ENCODE measurements at places on chromosomes 3 and 15.
A peak's percentile ranks its signal among the peaks of the same experiment; 100 is the strongest.

GRCh38 chr3:50612234-50612882 lies 784 bp upstream of the CISH start:
- no peak for DNase-seq

- no peak for DNase-seq
Observed at GRCh38 chr3:63179862-63180522, 98.1 kb upstream of the SYNPR start.

DNA sequence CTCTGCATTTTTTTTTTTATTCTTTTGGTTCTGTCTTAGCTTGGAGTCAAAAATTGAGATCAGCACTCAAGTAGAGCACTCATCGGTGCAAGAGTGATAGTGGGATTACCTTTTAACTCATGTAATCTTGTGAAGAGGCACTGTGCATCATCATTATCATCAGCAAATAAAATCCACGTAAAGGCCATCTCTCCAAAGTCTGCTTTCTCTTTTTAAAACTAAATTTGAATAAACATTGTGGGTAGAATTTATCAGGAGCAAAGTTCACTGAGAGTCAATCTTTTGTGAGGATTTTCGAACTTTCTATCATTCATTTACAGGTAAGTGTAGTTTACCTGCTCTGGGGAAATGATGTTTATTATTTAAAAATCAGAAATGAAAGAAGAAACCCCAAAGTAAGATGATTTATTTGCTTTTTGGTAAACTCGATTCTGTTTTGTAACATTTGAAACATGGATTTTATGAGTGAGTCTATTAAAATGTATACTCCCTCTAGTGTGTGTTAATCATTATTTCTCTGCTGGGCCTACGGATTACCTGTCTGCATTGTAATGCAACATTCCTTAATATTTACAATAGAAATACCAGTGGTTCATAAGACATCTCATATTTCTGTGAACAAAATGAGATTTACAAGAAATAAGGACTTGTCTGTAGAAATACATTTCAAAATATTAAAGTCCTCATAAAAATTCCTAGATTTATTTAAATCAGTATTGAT lies 327.7 kb upstream of the NAALADL2 start:
- DNase-seq = no peak

- no peak for DNase-seq
Observed at GRCh38 chr3:122484985-122485384, 29.8 kb downstream of the KPNA1 start.

- DNase-seq = no peak
Observed at GRCh38 chr3:181497358-181497757, 214.4 kb upstream of the SOX2 start.

DNA sequence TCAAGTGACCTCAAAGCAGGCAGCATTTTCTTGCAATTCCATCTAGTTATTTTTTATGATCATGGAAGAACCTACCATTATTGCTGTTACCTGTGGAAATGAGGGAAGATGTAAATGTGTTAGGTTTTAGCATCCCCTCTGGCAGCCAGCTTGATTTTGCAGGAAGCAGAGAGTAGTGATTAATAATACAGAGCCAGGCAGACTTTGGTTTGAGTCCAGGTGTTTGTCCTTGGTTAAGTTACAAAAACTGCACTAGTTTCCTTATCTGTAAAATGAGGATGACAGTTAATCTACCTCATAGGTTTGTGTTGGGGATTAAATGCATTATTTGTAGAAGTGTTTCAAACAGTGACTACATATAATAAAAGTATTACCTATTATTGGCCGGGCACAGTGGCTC lies 6.7 kb upstream of the ZNF621 start:
- no peak for DNase-seq

GRCh38 chr15:74174958-74175253 lies 1.4 kb downstream of the ISLR start:
- no peak for DNase-seq

- no peak for DNase-seq
Observed at GRCh38 chr15:69983696-69984265, 113.9 kb downstream of the TLE3 start.

- DNase-seq = no peak
Observed at GRCh38 chr3:167837466-167837865, 101.9 kb downstream of the SERPINI1 start.

- no peak for DNase-seq
Observed at GRCh38 chr3:187072102-187072501, 67.2 kb downstream of the RPL39L start.

DNA sequence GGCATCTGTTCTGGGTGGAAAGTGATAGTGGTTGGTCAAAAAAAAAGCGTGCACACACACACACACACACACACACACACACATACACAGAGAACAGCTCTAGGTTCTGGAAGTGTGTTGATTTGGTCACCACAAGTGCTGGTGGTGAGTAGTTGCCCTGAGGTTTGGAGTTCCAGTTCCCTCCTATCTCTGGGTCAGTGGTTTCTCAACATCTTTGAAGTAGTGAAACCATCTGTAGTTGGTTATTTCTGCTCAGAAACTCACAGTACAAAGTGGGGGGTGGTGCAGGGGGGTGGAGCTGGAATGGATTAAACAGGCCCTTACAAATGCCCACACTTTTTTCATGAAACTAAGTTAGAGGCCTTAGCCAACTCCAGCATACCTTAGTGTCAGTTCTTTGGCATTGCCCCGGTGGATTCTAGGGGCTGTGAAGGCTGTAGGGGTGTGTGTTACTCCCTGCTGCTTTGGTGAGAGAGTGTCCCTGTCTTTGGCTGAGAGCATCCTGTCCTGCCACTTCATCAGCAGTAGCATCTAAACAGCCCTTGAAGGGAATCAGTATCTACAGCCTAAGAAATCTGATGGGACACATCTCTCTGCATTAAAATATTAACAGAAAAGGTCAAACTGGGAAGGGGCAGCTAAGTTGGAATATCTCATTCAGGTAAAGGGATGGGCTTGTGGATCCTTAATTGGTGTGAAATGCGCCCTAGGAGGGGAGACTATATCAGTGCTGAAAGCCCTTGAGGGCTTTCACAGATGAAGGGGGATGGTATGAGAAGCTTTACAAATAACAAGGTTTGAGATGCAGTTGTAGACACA lies 20.6 kb downstream of the SMAD3 start:
- DNase-seq = no peak

- no peak for DNase-seq
Observed at GRCh38 chr15:93305306-93305705, 216.3 kb upstream of the RGMA start.

GRCh38 chr3:14203521-14204079 lies 25.0 kb downstream of the LSM3 start:
- DNase-seq = peak; percentile 48

GRCh38 chr15:92920595-92921161 lies 20.6 kb downstream of the CHD2 start:
- DNase-seq = no peak

- no peak for DNase-seq
Observed at GRCh38 chr15:29334544-29334943, 64.9 kb upstream of the NSMCE3 start.

DNA sequence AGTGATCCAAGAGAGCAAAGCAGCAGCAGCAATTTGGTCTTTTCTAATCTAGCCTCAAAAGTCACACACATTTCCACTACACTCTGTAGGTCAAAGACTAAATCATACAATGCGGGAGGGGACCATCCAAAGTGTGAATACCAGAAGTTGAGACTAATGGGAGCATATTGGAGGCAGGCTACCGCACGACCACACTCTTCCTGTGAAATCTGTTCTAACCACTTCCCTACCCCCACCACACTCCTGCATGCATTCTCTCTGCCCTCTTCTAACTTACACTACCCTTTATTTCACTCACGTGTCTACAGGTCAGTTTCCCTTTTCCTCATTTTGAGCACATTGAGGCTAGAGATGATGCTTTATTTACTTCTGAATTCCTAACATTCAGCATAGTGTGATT lies 23.7 kb upstream of the PRTG start:
- no peak for DNase-seq

DNA sequence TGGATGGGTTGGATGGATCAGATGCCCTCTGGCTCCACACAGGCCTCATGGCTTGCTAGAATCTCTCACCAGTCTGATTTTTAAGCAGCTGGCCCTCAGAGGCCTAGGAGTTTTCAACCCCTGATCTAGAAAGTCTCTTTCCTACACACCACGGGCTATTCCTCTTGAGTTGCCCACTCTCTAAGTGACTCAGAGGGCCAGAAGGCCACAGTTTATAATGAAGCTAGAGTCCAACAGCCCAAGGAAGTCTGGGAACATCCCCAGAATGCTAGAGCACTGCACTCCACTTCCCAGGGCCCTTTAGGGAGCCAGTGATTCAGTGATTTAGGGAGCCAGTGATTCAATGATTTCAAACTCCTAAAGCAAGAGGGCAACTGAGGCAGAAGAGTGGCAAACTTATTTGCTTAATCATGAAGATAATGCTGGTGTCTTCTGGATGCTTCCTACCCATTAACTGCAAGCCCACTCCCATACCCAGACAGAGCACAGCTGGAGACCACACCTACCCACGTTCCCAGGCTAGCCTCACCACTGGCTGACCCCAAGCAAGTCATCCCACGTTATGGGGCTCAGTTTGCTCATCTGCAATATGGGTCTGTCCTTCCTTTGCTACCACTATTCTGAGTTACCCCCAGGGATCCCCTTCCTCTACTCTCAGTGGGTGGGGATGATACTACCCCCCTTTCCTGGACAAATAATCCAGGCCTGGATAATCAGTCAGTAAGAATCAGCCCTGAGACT lies 36.7 kb downstream of the ABTB1 start:
- no peak for DNase-seq

DNA sequence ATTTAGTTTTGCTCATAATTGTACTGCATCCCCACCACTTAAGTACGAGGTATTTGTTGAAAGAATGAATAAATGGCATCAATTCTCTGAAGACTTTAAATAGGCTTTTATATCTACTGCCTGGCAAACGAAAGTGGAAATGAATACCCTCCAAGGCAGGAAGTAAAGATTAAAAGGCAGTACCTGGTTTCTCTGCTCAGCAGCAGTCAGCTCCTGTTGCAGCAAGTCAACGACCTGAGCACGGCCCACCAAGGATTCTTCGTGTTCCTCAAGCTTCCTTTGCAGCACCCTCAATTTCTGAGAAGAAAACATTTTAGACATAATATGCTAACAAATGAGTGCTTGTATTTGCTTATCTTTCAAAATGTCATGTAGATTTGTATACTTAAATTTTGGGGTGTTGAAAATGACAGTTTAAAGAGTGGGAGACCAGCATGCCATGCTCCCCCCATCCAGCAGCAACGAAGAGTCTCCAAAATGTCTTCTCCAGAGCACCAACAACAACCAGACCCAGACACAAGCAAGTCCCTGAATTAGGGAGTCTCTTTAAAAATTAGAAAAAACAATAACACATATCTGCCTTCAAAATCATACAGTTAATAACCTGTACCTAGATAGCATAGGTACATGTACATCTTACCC lies 31.2 kb downstream of the GOLGB1 start:
- DNase-seq = peak; percentile 11

GRCh38 chr3:170309046-170309445 lies 48.5 kb upstream of the SKIL start:
- DNase-seq = no peak

GRCh38 chr3:116966649-116967048 lies 257.1 kb downstream of the TUSC7 start:
- no peak for DNase-seq

- DNase-seq = peak; percentile 41
Observed at GRCh38 chr15:67833710-67834511, 5.9 kb downstream of the RNU6-1 start.

- DNase-seq = no peak
Observed at GRCh38 chr3:144028798-144029411, 57.3 kb downstream of the DIPK2A start.

GRCh38 chr15:50315814-50316630 lies 39.0 kb downstream of the GABPB1 start:
- DNase-seq = no peak

GRCh38 chr3:58013973-58014649 lies 5.9 kb downstream of the FLNB start:
- no peak for DNase-seq

DNA sequence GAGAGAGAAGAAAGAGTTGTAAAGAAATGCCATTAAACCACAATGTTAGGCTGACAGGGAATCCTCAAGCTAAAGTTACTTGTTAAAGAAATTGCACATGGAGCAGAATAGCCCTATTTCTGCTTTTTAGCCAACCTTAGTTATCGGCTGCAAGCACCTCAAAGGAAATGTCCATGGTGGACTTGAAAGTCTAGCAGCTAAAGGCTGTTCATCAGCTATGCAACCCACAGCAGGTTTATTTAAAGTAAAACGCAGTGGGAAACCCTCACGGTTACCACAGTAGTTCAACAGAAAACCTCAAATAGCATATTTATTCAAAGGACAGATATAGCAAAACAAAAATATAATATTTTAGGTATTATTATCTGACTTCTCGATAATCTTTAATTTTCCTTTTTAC lies 967.2 kb downstream of the IGSF11 start:
- DNase-seq = no peak

DNA sequence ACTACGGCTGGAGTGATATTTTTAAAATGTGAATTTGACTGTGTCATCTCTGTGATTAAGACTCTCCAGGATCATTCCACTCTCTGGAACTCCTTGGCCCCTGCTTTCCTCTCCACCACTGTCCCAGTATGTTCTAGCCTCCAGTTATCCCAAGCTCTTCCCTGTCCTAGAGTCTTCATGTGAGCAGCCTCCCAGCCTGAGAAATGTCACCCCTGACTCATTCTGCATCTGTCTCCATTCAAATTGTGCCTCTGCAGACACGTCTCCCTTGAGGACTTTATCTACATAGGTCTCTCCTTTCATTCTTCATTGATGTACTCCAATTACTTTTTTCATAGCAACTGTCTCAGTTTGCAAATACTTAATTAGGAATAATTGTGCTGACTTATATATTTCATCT lies 317.7 kb upstream of the ADAMTS9 start:
- DNase-seq = no peak

GRCh38 chr3:14788644-14789043 lies 30.1 kb upstream of the FGD5 start:
- DNase-seq = no peak

- no peak for DNase-seq
Observed at GRCh38 chr3:143668924-143669790, 179.1 kb downstream of the SLC9A9 start.

- no peak for DNase-seq
Observed at GRCh38 chr3:66554178-66554577, 53.4 kb upstream of the LRIG1 start.

DNA sequence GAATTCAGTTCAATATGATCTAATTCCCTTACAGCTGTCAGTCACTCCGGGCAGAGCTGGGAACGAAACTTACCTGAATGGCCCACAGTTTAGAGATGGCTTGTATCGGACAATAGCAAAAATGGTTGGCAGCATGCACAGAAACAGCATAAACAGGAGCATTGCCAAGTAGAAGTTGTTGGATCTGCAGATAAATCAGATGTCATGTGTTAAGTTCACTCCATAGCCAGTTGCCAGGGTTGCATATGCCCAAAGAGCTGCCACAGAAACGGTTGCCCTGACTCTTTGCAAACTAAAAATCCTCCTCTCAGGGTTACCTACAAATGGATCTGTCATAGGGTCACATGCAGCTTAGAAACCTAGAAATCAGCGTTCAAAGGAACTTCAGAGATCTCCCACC lies 15.4 kb upstream of the STARD5 start:
- no peak for DNase-seq
